CD4-positive, alpha-beta memory T cell (primary cell): ENCODE measurements at places on chromosomes 1 and 21.

GRCh38 chr1:87641996-87642395, 313.3 kb downstream of the LMO4 start:
- DNase-seq = no peak

DNA sequence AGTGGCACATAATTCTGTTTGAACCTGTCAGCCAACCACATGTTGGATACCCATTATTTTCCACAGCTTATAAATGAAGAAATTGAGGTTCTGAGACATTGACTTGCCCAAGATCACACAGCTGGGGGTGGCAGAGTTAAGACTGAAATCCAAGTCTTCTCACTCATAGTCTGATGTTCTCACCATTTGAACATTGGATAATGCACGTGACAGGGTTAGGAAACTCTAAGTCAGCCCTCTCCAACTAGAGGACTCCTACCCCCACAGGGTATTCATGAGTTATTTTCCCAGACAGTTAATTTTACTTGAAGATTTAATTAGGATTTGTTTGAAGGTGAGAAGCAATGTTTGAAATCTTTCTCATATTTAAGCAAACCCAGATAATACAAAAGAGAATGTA, 38.1 kb upstream of the C1orf105 start:
- DNase-seq = no peak

DNA sequence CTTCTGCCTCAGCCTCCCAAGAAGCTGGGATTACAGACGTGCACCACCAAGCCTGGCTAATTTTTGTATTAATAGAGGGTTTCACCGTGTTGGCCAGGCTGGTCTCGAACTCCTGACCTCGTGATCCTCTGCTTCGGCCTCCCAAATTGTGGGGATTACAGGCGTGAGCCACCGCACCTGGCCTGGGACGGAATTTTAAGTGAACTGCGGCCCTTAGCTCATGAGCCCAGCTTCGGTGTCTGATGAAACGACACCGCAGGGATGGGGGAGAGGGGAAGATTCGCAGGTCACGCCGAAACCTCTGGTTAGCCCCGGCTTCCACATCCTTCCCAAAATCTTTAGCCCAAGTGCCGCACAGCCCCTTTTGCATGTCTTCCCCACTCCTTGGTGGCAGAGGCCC, 39.1 kb downstream of the LRRC3 start:
- DNase-seq = no peak

DNA sequence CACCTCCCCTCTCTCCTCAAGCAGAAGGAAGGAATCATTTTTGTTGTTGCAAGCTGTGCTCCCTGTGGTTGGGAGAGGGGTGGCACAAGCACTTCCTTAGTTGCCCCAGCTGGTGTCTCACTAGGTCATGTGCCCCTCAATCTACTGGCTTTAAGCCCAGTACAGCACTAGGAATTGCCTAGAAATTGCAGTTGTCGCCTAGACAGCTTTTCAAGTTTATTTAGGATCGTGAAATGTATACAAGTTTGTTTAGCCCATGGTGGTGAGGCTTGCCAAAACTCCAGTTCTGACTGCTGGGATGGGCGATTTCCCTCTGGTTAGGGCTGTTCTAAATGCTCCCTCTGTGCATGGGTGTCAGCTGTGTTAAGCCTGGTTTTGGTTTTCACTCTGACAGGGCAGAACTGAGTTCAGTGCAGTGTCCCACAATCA, 126.8 kb upstream of the ZNF644 start:
- no peak for DNase-seq

- no peak for DNase-seq
These were observed 140.7 kb downstream of the NOS1AP start for GRCh38 chr1:162210196-162210595.

DNA sequence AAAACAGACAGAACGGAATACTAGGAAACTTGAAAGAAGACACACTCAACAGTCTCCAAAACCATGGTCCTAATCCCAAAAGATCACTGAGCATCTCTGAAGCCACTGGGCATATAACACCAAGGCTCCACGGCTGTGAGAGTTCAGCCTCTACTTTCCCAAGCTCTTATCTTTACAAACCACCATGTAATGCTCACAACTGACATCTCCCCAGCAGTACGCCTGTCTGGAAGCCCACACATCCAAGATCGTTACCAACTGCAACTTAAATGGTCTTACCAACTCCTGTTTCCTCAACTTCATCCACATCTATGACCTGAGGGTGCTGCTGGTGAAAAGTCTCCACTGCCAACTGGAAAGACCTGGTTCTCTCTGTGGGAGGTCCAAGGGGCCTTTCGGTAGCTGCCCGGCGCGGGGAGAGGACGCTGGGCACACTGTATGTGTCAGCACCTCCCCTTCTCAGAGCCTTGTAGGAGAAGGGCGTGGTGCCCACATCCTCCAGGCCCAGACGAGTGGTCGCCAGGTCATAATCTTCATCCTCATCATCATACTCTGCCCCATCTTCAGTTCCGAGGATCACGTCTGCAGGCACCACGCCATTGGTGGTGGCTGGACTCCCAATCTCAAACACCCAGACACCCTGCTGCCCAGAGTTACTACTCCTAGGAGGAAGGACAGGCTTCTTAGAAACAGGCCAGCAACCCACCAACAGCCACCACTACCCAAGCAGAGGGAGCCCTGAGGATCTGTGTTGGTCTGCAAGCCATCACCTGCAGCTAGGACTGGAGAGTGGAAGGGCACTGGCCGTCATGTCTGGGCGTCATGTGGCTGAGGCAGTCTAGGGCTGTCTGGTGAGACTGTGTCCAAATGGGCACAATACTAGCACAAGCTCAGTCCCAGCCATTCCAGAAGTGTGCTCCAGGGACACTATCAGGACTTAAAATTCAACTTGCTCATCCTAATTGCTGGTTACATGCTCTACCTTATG, 23.0 kb downstream of the NID1 start:
- no peak for DNase-seq

GRCh38 chr1:38454236-38454635, 405.3 kb downstream of the RRAGC start:
- no peak for DNase-seq

GRCh38 chr1:28190337-28190979, 14.0 kb upstream of the PTAFR start:
- DNase-seq = no peak

- no peak for DNase-seq
These were observed 18.1 kb upstream of the PDZK1IP1 start for GRCh38 chr1:47207803-47208373.

DNA sequence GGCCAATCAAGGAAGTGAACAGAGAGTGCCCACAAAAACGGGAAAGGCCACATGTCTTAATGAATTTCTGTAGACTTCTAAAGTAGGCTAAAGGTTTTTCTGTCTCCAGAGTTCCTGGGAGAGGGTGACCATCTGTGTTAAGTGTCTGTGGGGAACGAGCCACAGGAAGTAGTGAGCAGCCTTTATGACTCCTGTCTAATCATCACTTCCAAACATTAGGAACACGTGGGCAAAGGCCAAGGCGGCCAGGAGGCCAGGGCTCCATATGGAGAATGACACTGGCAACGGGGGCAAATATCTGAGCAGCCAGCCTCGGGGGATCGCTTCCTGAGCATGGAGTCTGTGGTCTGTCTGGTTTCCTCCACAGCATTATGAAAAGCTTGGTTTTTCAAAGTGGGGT, 7.1 kb downstream of the FAM89A start:
- no peak for DNase-seq

- DNase-seq = no peak
These were observed 103.8 kb downstream of the ADSS2 start for GRCh38 chr1:244347942-244348341.

DNA sequence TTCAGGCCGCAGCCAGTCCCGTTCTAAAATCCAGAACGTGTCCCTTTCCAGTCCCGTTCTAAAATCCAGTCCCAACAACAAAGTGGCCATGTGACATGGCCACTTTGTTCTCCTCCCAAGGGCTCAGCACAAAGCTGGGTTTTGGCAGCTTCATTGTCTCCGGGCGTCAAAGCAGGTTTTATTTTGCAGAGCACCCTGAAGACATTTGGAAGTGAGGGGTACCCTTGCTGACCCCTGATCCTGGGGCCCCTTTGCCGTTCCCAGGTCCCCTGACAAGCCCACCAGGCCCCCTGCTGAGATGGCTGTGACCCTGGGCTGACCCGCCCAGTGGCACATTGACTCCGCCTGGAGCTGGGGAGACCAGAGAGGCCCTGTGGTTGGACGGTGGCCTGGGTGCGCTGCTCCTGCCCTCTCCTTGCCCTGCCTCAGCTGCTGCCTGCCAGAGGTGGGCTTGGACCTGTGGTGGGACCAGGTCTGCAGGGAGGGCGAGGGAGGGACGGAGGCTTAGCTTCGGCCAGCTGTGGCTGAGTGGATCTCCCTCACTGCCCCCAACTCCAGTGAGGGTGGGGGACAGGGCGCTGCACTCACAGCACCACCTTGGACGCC, 4.3 kb downstream of the PFKL start:
- no peak for DNase-seq

DNA sequence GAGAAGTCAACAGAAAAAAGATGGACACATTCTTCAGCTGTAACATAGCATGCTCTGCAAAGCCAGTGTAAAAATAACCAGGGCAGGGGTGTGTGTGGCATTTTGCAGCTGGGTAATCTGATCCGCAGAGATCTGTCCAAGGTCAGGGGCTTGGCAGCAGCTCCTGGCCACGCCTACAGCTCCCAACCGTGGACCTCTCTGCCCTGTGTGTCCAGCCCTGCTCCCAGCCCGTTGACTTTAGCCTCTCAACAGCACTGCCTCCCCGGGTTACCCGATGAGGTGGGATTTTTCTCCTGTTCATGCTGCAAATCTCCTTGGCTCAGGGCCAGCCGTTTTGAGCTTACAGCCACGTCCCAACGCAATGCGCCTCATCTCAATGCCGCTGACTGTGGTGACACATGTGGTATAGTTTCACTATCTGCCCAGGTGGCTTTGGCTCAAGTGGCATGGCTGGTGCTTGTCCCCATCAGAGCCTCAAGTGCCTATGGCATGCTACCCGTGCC, 68.1 kb downstream of the VWA5B1 start:
- DNase-seq = no peak

DNA sequence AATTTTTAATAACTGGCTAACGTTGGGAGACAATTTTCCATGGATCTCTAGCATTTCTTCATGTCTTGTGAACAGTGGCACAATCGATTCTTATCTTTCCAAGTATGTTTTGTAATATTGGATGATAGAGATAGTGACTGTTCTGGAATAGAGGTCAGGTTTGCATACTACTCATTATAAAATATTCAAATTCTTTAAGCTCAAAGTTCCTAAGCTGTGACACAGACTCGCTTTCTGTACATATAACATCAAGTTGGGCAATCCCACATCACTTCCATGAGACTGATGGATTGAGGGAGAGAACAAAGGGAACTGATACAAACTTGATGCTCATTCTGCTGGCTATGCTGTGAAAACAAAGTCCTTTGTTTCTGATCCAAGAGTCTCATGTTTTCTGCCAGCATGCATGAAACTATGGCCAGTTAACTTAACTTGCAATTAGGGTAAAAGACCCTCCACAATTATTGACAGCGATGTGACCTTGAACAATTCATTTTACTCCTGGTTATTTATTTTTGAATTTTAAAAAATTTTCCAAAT, 392.4 kb downstream of the TTLL7 start:
- no peak for DNase-seq

DNA sequence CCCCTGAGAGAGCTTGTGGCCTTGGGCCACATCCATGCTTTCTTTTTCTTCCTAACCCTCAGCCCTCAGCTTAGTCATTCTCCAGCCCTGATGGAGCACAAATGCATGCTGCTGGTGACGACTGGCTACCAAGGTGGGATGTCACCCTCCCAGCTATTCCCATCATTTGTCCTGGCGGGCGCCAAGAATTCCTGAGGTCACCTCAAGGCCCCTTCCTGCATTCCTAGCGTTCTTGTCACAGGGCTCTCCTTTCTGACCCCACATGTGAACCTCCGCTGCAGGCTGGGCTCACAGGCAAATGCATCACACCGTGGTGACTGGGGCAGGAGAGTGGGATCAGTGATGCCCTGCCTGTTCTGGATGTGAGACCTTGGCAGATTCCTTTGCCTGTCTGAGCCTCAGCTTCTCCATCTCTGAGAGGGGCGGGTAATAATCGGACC, 53.4 kb upstream of the IFFO2 start:
- DNase-seq = no peak

- no peak for DNase-seq
These were observed 32.7 kb upstream of the DR1 start for GRCh38 chr1:93313026-93313425.

GRCh38 chr1:37315371-37315846, 159.0 kb upstream of the ZC3H12A start:
- DNase-seq = no peak

GRCh38 chr1:209825591-209826434, 2.0 kb upstream of the UTP25 start:
- DNase-seq = no peak

DNA sequence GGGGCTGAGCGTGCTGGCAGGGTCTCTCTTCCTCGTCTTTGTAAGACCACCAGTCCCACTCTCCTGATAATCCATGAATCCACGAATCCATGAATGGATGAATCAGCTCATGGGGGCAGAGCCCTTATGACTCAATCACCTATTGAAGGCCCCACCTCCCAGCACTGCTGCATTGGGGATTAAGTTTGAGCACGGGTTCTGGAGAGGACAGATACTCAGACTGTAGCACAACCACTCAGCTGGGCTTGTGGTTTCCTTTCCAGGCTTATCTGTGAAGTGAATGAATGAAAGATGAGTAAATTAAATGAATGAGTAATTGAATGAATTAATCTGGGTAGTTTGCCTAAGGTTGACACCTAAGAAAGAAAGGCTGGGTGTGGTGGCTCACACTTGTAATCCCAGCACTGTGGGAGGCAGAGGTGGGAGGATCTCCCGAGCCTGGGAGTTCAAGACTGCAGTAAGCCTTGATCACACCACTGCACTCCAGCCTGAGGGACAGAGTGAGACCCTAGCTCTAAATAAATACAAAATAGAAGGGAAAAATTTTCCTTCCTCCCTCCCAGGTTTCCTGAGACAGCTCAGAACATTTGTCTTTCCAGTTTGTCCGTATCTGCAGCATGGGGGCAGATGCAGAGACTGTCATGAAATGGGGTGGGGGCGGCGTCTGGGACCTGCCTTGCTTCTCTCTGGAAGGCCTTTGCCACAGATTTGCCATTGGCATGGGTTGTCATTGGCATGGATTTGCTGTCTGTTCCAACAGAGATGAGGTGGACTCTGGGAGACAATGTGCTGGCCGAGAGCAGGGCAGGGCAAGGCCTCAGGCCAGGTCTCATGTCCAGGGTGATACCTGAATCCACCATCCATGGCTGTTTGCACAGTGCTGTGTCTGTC, 187.7 kb upstream of the C1orf174 start:
- no peak for DNase-seq

DNA sequence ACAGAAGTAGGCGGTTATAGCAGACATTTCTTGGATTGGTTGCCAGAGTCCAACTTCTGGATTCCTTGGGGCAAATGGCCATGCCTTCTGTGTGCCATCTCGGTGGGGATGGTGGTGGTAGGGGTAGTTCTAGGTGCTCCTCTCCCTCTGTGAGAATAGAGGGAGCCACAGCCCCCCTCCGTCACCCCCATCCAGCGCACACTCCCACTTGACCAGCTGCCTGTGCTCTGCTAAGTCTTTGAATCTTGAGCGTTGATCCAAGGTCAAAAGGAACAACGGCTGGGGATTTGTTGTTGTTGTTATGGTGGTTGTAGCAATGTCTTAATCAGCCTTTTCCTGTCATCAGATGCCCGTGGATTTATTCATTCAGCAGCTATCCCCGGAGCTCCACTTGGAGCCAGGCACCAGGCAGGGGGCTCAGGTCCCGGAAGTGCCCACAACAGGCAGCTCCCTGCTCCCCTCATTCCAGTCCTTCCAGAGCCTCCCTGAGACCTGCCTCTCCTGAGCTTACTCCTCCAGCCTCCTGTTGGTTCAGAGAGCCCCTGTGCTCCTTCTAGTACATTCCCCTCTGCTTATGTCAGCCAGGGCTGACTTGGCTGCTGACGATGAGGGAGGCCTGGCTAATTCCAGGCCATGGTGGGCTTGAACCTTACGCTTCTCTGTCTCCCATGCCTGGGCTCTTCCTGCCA, 146.6 kb upstream of the WNT4 start:
- DNase-seq = no peak
